Right cardiac atrium (tissue), 5 donors: ENCODE measurements at places on chromosomes 1 and 21.

DNA sequence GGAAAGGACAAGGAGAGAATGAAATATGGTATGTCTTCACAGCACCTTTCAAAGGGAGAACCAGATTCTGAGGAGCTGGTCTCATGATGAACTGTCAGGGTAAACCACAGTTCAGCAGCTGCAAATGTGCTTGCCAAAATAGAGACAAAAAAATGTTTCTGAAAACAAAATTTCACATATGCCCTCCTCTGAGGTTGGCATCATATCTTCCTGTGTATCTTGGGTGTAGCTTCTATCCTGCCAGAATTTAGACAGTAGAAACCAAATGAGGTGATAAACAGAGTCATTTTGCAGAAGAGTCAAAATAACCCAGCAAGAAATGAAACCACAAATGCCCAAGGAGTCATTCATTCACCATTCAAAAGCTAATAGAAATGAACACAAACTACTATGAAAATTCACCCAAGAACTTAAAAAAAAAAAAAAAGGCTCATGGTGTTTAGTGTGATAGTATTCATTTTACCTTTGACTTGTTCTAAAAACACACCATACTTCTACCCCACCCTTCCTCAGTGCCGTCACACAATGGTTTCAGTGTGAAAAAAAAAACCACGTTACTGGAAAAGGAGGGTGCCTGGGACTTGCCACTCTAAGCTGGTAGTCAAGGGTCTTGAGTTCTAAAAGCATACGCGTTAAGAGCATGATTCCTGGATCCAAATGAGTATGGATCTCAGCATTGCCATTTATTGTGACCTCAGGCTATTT, 18.5 kb downstream of the SELL start:
- DNase-seq = no peak

- DNase-seq = peak; percentile 90
Observed at GRCh38 chr1:225911191-225912130, 12.6 kb downstream of the PYCR2 start.

DNA sequence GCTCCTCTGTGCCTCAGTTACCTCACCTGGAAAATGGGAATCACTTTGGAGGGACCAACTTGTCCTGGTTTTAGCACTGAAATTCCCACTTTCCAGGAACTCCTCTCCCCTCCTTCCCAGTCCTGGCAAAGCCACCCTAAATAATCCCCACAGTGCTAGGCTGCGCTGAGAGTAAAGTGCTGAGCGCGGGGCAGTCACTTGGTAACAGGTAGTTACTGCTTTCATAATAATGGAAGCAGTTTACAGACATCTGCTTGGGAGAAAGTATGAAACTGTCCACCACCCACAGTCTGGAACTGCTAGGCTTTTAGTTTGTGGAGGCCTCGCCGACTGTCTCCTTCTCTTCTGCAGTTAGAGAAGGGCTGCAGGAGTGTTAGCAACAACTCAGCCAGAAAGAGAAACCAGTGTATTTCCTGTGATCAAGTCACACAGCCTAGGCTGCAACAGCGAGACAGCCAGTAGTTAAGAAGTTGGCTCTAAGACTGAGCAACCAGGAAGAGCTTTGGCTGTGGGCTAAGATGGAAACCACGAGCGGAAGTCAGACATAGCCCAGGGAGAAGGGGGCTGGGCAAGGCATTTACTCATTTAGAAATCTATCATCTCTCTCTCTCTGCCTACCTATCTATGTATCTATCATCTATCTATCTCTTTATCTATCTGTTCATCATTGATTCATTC, 30.8 kb upstream of the ABCG1 start:
- peak; percentile 78 for DNase-seq

- no peak for DNase-seq
Observed at GRCh38 chr1:171753685-171754352, 12.0 kb upstream of the VAMP4 start.

DNA sequence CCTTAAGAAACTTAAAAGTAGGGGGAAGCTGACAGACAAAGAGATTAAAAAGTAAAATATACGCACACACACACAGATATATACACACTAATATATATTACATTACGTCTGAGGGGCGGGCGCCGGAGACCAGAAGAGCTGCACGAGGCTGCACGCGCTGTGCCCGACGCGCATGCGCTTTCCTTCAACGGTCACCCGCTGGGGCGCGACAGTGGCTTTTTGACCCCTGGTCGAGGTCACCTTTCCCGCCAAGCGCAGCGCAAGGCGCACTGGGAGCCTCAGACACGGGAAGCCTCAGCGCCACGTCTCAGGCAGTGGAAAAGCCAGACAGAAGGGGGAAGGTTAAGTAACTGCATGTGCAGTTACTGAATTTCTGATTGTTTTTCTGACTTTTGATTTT, at the start of gene HORMAD1:
Gene HORMAD1, minus strand, starts transcription at position 193 of the 400 bp plus-strand sequence. CDS start 1,390 bp downstream, outside the sequence.
- DNase-seq = no peak

- DNase-seq = no peak
Observed at GRCh38 chr1:98292994-98293393, 368.5 kb upstream of the SNX7 start.

- DNase-seq = no peak
Observed at GRCh38 chr1:183543619-183544204, 46.5 kb downstream of the NCF2 start.

DNA sequence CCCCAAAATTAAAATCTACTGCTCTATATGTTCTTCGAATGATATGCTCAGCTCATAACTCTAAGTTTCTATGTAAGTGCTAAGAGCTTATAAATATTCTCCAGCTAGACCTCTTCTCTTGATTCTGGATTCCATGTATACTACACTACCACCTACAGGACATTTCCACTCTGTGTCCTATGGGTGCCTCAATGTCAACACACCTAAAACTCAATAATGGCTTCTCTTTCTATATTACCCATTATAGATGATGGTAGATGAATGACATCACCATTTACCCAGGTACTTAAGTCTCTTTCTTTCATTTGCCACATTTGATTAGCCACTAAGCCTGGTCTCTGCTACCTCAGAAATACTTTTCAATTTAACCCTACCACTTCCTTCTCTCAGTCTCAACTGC, 41.3 kb downstream of the TBX19 start:
- DNase-seq = no peak

GRCh38 chr1:10676963-10677362, 119.5 kb downstream of the CASZ1 start:
- no peak for DNase-seq

DNA sequence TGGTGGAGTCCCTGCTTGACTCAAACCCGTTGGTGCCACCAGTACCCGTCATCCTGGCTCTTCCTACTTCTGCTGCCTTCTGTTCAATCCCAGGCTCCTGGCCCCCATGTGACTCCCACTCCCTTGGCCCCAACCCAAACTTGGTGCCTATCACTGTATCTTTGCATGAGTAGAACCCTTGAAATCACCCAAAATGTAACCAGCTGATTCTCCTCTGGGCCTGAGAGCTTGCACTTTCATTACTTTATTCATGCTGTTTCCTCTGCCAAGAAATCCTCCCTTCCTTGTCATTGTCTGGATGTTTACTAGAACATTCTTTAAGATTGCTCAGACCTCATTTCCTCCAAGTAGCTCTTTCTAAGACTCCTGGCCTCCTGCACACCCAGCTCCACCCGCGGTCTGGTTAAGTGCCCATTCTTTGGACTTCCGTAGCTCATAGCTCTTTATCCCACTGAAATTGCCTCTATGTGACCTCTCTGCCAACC, 15.7 kb downstream of the PTAFR start:
- DNase-seq = peak; percentile 57

- peak; percentile 88 for DNase-seq
Observed at GRCh38 chr1:165543532-165544438, at the start of gene LRRC52. TSS of gene LRRC52 (plus strand) at chr1:165544000. CDS start at chr1:165544297, 297 bp downstream.

GRCh38 chr21:45910548-45911221, 70.9 kb upstream of the COL6A1 start:
- peak; percentile 76 for DNase-seq

DNA sequence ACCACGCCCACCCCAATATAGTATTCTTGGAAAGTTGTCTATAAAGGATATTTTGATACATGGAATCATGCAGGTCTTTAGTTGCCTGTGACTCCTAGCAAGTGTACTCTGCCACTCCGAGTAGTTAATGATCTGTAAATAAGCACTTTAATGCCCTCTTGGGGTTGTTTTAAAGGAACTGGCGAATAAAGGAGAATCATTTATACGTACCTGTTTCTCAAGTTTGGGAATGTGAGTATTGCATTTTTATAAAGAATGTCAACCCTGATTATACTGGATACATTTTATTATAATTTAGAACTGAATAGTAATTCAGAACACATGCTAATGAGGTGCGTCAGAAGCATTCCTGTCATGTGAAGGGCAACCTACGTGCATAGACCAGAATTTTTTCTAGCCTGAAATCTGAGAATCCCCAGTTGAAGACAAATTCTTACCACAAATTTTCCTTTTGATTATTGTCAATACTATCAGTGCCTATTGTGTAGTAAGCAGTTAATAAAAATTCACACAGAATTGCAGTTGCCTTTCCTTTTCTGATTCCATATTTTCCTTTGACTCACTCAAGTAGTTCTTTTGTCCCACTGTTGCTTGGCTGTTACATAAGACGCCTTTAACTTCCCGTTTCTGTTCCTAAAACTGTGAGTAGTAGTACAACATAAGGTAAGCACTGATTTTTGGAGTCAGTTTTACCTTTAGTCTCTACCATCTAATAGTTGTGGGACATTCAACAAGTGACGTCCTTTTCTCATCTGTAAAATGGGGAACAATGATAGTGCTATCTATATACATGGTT, 5.1 kb downstream of the AHCYL1 start:
- no peak for DNase-seq
